ENCODE measurements at places on chromosomes 7 and 10.

DNA sequence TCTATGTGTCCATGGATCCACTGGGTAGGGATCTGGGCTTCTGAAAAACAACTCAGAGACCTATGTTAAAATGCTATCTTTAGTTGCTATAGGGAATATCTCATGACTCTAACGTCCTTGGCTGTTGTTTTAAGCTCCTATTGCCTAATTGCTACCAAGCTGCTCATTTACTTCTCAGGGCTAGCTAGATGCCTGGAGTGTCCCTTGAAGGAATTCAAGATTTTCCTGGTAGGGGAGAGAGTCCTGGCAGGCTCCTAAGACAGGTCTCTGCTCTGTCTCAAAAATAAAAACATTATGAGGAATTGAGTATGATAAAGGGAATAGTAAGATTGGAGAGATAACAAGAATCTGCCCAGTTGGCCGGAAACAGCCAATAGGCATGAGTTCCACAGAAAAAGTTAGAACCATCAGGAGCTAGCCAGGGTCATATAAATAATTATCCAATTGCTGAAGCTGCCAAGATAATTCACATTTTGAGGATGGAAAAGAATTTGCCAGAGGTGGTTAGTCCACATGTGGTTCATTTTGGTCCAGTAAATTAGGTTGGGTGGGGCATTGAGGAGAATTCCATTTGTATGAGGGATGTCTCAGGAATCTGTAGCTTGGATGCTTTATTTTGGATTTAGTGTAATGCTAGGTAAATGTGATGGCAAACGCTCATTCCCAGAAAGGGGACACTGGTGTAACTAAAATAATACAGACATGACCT is 362.7 kb upstream of the VSTM2A start:
- no peak overlapping the region for H3K27ac ChIP-seq
- DNase-seq, result no peak
- no peak overlapping the region for H3K4me3 ChIP-seq
- H3K4me1 ChIP-seq, result no peaks in the 10 kb centered on the region

- no peak overlapping the region for H3K4me3 ChIP-seq
- no peak for DNase-seq
- no peaks in the 10 kb centered on the region for H3K36me3 ChIP-seq
- H3K4me1 ChIP-seq, result no peaks in the 10 kb centered on the region
- H3K27me3 ChIP-seq, result no peaks in the 10 kb centered on the region
These were observed 173.0 kb downstream of the HERPUD2 start for GRCh38 chr7:35521941-35522340.

GRCh38 chr10:90977162-90977854 is 56.4 kb upstream of the ANKRD1 start:
- DNase-seq, result no peak
- no peaks in the 10 kb centered on the region for H3K4me1 ChIP-seq
- no peak overlapping the region for H3K4me3 ChIP-seq
- no peak overlapping the region for H3K27ac ChIP-seq
- H3K36me3 ChIP-seq, result no peaks in the 10 kb centered on the region

- peaks cover 17% of the 10 kb centered on the region for H3K27me3 ChIP-seq
- DNase-seq, result no peak
- H3K36me3 ChIP-seq, result no peaks in the 10 kb centered on the region
- no peaks in the 10 kb centered on the region for H3K4me1 ChIP-seq
- H3K4me3 ChIP-seq, result no peak overlapping the region
- H3K27ac ChIP-seq, result no peak overlapping the region
These were observed 7.4 kb downstream of the PRLHR start for GRCh38 chr10:118587881-118588651.

- no peaks in the 10 kb centered on the region for H3K4me1 ChIP-seq
- no peak overlapping the region for H3K4me3 ChIP-seq
- no peak overlapping the region for H3K27ac ChIP-seq
- no peaks in the 10 kb centered on the region for H3K36me3 ChIP-seq
- DNase-seq, result peak; percentile 46
- H3K27me3 ChIP-seq, result no peaks in the 10 kb centered on the region
These were observed 4.9 kb downstream of the TMEM270 start for GRCh38 chr7:73865738-73866445.

- peak; percentile 86 for DNase-seq
- no peaks in the 10 kb centered on the region for H3K27me3 ChIP-seq
- no peak overlapping the region for H3K27ac ChIP-seq
These were observed 70.4 kb downstream of the PYROXD2 start for GRCh38 chr10:98344589-98345038.

- no peak within 1 kb of the TSS for H3K27ac ChIP-seq
- no peak for DNase-seq
- no peaks in the 10 kb centered on the region for H3K36me3 ChIP-seq
- H3K4me1 ChIP-seq, result no peaks in the 10 kb centered on the region
- no peaks in the 10 kb centered on the region for H3K27me3 ChIP-seq
- no peak within 1 kb of the TSS for H3K4me3 ChIP-seq
These were observed at the start of gene OR2A14 for GRCh38 chr7:144122876-144123275. TSS of gene OR2A14 (plus strand) at chr7:144123176. CDS start at chr7:144129113, 5,937 bp downstream.

Measured in tibial nerve (tissue), 4 donors.